ENCODE measurements at places on chromosomes 13 and 19. TPM values are rescaled to one million over a fixed set of nuclear protein-coding genes. Genes with fewer than 3 reads are reported as not detected.

PLIN4 gene
- 0.27 TPM for total RNA-seq

SIGLEC11 gene
- not detected for total RNA-seq

SIGLECL1 gene
- not detected for total RNA-seq

SNRNP70 gene
- total RNA-seq: 300 TPM

NAA16 gene
- total RNA-seq: 22.3 TPM

ZNF585A gene
- total RNA-seq: 12.5 TPM

CEACAM5 gene
- not detected for total RNA-seq

IZUMO1 gene
- not detected for total RNA-seq

SOHLH2 gene
- total RNA-seq: 0.78 TPM

ARRDC5 gene
- not detected for total RNA-seq

LGI4 gene
- total RNA-seq: 14.4 TPM

ZNF649 gene
- 19.2 TPM for total RNA-seq

LHB gene
- total RNA-seq: not detected

ZNF835 gene
- 2.7 TPM for total RNA-seq

KIR3DL1 gene
- not detected for total RNA-seq

CNN2 gene
- total RNA-seq: 117 TPM

BEST2 gene
- not detected for total RNA-seq

ACP5 gene
- total RNA-seq: not detected

GARIN5A gene
- 5.2 TPM for total RNA-seq

PTH2 gene
- total RNA-seq: 2.5 TPM

ZNF579 gene
- total RNA-seq: 48.9 TPM

ZNF486 gene
- 69.8 TPM for total RNA-seq

SYT3 gene
- 15.6 TPM for total RNA-seq

TNFRSF19 gene
- total RNA-seq: 188 TPM

NOTCH3 gene
- total RNA-seq: 3.6 TPM

EPSTI1 gene
- not detected for total RNA-seq

ALOX5AP gene
- total RNA-seq: 0.81 TPM

ZNF573 gene
- total RNA-seq: 12.2 TPM

PSG1 gene
- not detected for total RNA-seq

TMC4 gene
- total RNA-seq: not detected

POU2F2 gene
- 53.4 TPM for total RNA-seq

TEX29 gene
- 0.64 TPM for total RNA-seq

Measured in glutamatergic neuron (in vitro differentiated cells).